ENCODE measurements at places on chromosomes 7 and 10.

GRCh38 chr7:42237811-42238541 is 967 bp upstream of the GLI3 start:
- DNase-seq, result peak; percentile 29

DNA sequence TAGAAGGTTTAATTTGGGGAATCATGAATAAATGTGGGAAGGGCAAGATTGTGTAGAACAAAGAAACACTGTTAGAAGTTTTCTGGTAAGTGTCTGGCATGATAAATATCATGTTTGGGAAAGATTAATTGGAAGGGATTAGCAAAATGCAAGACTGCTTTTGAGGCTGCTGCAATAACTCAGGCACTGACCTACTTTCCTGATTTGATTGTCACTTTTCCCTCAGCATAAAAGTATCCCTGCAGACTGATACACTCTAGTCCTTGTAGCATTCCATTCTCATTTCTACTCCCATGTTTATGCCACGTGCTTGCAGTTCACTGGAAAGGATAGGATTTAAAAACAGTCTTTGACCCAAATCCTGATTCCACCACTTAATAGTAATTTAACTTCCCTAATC is 303.3 kb upstream of the SEMA3A start:
- no peak for DNase-seq

DNA sequence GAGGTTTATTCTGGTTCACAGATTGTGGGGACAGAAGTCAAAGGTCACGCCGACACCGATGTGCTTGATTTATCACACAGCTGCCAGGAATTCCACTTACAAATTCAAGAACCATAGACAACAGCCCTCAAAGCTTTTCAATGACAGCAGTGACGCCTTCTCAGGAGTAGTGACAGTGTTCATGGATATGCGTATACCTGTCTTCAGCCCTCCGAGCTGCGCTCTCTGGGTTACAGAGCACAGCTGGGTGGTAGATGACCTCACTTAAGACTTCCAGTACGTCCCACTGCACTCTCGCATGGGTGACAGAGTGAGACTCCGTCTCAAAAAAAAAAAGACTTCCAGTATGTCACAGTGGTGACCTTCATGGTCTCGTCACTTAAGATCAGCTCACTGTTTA is 108.5 kb downstream of the TCERG1L start:
- DNase-seq, result no peak

- DNase-seq, result no peak
Measured at GRCh38 chr10:98432330-98432729, 14.4 kb downstream of the HPS1 start.

DNA sequence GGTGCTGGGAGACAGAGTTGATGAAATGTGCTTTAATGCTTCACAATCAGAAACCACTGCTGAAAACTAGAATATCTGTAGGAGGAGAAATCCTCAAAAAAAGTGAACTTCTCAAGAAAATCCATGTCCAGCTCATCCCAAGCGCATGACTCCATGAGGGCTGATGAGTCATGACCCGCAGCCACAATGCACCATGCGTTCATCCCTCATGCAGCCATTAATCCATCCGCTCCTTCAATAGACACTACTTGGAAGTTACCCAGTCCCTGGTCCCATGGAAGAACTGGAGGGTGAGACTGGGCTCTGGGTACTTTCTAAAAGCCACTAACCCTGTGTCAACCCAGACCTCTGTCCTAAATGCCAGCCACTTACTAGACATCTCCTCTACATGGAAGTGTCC is 24.4 kb downstream of the TMEM273 start:
- no peak for DNase-seq

- DNase-seq, result no peak
Measured at GRCh38 chr7:43396187-43396740, 186.6 kb upstream of the STK17A start.

DNA sequence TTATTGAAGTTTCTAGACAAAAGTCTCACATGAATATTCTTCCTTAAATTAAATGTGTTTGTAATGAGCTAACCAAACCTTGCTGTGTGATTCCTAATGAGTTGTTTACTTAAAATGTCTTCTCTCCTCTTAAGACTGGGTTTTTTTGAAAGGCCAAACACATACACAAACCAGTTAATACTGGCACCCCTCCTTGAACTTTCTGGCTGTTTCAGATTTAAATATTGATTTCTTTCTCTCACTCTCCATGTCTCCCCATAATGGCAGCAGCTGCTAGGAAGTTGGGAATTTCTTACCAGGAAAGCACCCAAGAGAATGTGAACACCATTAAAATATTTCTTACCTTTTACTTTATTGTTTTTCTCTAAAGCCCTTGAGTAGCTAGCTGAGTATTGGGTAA is 11.4 kb upstream of the PTN start:
- no peak for DNase-seq

All from activated naive CD4-positive, alpha-beta T cell treated with anti-CD3 and anti-CD28 coated beads for 36 hours (primary cell).